ENCODE measurements at places on chromosomes 4 and X.
A peak's percentile ranks its signal among the peaks of the same experiment; 100 is the strongest.

DNA sequence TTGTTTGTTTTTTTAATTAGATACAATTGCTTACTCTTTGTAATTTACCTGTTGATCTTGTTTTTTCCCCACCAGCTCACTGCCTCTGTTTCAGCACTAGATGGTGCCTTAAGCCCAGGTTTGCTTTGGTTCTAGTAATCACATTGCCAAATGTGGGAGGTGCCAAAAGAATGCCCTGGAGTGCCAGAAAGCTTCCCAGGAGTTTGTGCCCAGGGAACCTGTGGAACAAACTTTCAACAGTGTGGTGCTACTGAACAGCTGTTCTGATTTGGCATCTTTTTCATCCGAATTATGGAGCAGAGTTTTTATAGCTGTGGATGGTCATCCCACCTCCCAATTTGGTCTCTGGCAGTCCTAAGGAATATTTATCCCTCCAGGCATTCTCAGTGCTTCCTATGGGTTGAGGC is 1000.7 kb downstream of the STIM2 start:
- DNase-seq, result peak; percentile 1

GRCh38 chrX:41718481-41719235 is 5.3 kb upstream of the GPR82 start:
- DNase-seq, result no peak

DNA sequence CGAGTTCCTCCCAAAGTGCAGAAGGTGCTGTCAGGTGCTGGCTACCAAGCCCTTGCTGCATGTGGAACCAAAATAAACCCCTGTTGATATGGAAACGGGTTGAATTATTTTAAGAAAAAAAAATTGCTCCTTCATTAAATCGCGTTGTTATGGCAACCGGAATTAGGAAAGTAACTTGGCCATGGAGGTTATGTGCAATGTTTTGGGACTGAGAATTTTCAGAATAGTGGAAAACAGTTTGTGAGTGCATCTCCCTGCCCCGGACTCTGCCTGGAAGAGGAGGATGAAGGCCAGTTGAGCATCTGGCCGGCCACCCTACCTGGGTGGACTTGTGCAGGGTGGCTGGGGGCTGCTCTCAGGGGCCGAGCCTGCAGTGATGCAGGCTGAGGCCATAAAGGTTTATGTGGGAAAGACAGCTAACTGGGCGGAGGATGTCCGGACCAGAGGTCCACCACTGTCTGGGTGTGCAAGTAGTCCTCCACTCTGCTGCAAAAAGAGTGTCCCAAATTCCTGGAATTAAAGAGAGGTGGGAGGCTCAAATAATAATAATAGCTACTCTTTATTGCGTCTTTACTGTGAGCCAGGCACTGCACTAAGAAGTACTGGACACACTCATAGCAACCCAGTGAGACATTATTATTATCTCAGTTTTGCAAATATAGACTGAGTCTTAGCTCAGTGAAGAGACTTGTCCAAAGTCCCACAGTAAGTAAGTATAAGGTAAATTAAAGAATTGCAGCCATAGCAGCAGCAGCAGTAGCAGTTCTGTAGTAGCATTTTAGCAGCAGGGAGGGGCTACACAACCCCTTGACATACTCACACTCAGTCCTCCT is 20.6 kb downstream of the RTL5 start:
- DNase-seq, result no peak

DNA sequence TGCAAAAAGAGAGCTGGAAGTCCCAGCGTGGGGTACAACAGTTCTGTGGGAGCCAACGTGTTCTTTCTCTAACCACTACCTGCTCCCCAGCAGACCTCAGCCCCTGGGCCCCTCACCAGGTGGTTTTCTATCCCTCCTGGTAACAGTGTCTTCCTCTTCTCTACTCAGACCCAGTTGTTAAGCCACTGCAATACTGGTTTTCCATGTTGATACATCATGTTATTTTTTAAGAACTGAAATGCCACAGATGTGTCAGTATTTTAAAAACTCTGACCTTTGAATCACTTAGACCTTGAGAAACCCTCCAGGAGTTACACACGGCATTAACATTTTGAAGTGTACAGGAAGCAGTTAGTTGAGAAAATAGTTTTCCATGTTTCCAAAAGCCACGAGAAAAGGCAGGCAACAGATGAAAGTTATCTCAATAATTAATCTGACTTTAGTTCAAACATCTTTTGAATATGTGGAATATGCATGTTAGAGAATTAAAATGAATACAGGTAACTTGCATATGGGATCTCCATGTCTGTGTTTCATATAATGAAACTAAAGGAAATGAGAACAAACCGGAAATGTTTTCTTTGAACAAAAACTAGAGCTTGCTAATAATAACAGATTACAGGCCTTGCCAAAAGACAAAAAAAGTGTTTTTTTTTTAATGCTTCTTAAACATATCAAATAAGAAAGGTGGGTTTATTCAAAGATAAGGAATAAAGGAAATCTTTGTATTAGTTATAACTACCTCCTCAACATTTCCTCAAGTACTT is 108.8 kb downstream of the ZNF827 start:
- no peak for DNase-seq

GRCh38 chr4:40918330-40918729 is 168.6 kb downstream of the NSUN7 start:
- peak; percentile 92 for DNase-seq

GRCh38 chr4:106186201-106186600 is 129.8 kb downstream of the TBCK start:
- peak; percentile 4 for DNase-seq

DNA sequence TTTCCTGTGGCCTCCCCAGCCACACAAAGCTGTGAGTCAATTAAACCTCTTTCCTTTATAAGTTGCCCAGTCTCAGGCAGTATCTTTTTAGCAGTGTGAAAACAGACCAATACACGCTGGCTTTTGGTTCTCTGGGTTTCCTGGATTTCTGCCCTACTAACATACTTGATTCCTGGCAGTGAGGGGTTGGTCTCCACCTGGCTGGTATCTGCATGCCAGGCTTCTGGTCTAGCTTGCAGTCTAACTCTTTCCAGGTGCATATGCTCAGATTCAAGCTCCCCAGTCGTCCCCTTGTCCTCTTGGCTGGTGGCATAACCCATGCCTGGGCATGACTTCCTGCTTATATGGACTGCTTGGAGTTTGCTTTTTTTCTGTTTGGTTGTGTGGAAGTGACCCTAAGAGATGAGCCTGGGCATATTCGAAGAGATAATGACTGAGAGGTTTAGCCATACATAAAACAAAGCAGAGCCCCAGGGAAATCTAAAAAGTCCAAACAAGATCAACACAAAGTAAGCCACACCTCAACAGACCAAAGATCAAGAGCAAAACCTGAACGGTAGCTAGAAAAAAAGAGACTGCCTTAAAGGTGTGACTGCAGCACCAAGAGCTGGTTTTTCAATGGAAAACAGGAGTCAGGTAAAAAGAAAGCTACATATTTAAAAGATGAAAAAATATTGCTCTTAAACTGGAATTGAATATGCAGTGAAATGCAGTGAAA is 102.1 kb upstream of the STS start:
- DNase-seq, result no peak

- DNase-seq, result no peak
These were observed 5.3 kb downstream of the NAT8L start for GRCh38 chr4:2064276-2064991.

DNA sequence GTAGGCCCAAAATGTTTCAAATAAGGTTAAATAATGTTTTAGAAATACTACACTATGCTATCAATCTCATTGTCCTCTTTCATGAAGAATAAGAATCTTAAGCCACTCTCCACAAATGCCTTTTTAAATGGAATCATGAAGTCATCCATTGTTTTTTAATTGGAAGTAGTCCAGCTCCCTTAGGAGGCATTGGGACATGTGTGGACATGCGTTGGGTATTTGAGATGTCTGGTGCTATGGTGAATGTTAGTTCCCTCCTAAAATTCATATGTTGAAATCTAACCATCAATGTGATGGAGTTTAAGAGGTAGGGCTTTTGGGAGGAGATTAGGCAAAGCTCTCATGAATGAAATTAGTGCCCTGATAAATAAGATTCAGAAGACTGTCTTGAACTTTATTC is 289.0 kb downstream of the C4orf33 start:
- no peak for DNase-seq

DNA sequence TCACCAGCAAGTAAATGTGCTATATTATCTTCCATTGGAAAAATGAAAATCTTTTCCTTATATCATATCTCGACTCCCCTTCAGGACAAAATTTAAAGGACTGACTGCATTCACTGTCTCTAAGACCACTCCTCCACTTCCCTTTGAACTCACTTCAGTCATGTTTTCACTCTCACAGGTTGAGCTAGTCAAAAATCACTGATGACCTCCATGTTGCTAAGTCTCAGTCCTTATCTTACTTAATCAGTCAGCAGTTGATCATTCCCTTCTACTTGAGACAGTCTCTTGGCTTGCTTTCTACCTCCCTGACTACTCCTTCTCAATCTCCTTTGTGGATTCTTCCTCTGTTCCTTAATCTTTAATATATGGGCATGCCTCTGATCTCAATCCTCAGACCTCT is 117.0 kb upstream of the LSM6 start:
- DNase-seq, result no peak

GRCh38 chrX:15493118-15493962 is at the start of gene PIR:
Gene PIR, minus strand, starts transcription at chrX:15493333. Its CDS starts 2,076 bp downstream, at chrX:15491257.
- peak; percentile 82 for DNase-seq

DNA sequence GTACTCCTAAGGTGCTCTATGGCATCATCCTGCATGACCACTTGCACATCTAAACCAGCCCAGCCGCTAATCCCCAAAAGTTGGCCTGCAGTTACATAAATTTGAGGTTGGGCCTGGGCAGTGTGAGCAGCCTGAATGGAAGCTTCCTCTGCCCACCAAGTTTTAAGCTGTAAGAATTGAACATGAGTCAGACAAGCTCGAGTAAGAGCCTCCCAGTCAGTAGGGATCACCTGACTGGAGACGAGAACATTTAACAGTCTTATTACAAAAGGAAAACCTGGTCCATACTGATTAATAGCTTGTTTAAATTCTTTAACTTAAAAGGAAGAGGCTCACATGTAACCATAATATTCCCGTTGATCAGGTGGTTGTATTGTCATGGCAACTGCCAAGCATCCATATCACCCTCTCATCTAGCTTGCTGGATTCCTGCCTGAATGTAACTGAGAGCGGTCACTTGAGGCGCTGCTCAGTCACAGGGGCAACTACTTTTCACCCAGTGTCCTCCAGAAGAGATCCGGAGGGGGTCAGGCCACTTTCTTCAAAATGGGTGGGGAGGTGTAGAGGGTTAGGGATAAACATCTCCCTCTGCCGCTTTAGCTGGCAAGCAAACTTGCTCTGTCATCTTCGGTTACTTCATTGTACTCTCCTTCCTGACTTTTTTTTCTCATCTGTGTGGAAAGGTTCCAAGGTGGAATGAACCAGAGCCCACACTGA is 56.6 kb upstream of the WDR1 start:
- peak; percentile 31 for DNase-seq

GRCh38 chr4:3283916-3284315 is 8.9 kb upstream of the RGS12 start:
- no peak for DNase-seq

- peak; percentile 1 for DNase-seq
These were observed 860.0 kb upstream of the POU3F4 start for GRCh38 chrX:82648062-82648461.

DNA sequence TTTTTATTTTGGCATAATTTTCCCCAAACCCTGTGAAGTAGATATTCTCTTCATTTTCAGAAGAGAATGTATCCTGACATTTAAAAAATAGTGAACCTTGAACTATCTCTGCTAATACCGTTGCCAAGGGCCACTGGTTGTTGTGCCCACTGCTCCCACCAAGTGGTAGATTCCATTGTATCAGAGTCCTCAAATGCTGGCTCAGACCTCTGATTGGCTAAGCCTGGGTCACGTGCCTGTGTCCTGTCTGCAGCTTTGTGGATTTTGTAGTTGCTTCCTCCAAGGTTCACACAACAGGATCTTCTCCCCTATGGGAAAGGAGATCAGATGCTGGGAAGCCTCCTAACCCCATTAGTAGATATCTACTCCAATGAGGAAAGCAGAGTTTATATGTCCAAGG is 104.8 kb upstream of the CASK start:
- DNase-seq, result no peak

DNA sequence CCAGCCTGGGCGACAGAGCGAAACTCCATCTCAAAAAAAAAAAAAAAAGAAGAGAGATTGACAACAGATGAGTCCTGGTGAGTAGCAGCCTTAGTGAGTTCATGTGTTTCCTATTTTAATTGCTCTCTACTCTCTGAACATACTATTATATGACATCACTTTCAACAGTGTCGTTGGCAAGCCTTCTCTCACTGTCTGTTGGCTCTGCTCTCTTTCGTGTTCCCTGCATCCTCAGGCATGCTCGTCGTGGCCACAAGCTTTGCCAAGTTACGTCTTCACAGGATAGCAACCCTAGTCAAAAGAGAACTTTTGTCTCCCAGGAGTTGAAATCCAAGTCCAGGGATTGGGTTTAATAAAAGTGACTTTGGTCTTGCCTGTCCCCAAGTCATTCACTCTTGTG is 117.1 kb upstream of the EGFL6 start:
- DNase-seq, result peak; percentile 41

- DNase-seq, result peak; percentile 74
These were observed 2522.1 kb downstream of the ARAP2 start for GRCh38 chr4:33722254-33722653.

DNA sequence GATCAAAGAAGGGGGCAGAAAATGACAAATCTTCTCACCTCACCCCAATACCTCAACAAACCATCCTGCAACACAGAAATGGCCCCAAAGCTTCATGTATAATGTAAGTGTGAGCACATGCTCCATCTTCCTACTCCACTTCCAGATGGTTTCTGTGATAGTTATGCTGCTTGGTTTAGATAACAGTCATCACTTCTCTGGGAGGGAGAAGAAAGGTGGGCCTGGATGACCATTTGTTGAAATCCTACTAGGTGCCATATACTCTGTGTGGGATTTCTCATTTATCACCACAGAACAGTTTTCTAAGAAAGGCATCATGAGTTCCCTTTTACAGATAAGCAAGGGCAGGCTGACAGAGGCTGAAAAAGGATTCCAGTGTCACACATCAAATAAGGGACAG is 31.3 kb upstream of the NXF3 start:
- DNase-seq, result no peak

DNA sequence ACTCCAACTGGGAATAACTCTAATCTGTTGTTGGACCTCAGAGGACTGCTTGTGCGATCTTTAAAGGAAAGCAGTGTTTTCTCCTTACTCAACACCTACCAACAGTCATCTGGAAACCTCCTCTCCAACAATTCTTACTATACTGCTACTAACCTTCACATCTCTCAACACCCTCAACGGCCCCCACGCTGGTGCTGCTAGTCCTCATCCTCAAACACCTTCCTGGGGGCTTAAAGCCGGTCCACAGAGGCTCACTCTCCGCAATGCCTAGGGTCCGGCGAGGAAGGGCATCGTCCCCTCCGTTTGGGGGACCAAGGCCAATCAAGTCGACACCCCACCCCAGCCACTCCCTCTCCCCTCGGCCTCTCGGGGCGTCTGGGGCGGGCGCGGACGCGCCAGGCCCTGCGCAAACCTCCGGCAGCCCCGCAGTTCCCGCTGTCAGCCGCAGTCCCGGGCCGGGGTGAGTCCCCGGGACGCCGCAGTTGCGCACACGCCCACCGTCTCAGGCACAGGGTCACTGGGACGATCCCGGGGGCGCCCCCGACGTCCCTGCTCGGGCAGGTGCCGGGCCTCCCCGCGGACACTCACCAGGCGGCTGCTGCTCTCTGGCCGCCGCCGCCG is 418 bp downstream of the TAB3 start:
- DNase-seq, result no peak

Data from fibroblast of gingiva (primary cell).